ENCODE measurements at places on chromosomes 1 and 21.

GRCh38 chr1:3137111-3138100, 68.4 kb downstream of the PRDM16 start:
- DNase-seq, result no peak

- no peak for DNase-seq
These were observed 44.0 kb downstream of the TRAF5 start for GRCh38 chr1:211370669-211371068.

GRCh38 chr1:167532964-167533824, 14.9 kb upstream of the CD247 start:
- no peak for DNase-seq

GRCh38 chr1:65170511-65171142, 22.6 kb downstream of the AK4 start:
- no peak for DNase-seq

- no peak for DNase-seq
These were observed 35.5 kb downstream of the PDE9A start for GRCh38 chr21:42688841-42689371.

DNA sequence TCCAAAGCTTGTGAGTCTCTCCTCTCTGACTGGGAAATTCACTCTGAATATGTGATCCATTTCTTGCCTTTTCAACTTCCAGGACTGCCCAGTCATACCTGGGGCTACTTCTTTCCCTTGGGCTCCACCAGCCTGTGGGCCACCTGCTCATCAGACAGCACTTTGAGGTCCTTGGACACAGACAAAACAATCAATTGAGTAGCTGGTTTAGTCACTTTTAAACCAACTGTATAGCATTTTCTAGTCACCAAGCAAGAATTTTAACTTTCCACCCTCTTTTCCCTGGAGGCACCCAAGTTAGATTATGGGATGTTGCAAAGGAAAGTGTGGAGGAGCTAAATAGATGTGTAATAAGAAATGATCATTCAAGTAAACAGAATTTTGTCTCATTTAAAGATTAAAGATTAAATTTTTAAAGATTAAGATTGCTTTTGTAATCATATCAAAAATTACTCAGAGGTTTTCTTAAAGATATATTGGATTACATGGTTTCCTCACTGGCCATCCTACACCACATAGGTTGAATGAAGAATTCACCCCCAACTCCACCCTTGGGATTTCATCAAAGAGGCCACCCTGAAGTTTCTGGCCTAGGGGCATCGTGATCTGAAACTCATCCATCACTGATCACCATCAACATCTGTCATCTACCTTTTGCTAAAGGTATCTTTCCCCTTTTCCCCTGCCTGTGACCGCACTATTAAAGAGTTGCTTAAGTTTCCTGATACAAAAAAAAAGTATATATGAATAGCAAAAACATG, 219.2 kb upstream of the NR5A2 start:
- no peak for DNase-seq

- DNase-seq, result no peak
These were observed 16.3 kb upstream of the PLCH2 start for GRCh38 chr1:2459757-2460156.

GRCh38 chr1:172863031-172863430, 187.7 kb downstream of the TNFSF18 start:
- DNase-seq, result no peak

DNA sequence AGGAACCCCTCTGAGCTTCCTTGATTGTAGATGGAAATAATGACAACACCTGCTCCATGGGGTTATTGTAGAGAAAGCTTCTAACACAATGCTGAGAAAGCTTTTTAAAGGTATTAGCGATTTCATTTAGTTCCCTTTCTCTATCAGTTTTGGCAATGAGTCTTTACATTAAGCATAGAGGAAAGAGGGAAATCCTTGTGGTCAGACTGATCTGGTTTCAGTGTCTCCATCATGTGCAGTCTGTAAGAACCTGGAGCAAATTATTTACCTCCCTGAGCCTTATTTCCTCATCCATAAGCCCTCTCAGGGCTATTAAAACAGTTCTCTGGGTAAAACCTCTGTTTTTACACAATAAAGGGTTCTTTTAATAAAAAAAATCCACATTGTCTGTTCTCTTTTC, 87.5 kb downstream of the FGGY start:
- no peak for DNase-seq

DNA sequence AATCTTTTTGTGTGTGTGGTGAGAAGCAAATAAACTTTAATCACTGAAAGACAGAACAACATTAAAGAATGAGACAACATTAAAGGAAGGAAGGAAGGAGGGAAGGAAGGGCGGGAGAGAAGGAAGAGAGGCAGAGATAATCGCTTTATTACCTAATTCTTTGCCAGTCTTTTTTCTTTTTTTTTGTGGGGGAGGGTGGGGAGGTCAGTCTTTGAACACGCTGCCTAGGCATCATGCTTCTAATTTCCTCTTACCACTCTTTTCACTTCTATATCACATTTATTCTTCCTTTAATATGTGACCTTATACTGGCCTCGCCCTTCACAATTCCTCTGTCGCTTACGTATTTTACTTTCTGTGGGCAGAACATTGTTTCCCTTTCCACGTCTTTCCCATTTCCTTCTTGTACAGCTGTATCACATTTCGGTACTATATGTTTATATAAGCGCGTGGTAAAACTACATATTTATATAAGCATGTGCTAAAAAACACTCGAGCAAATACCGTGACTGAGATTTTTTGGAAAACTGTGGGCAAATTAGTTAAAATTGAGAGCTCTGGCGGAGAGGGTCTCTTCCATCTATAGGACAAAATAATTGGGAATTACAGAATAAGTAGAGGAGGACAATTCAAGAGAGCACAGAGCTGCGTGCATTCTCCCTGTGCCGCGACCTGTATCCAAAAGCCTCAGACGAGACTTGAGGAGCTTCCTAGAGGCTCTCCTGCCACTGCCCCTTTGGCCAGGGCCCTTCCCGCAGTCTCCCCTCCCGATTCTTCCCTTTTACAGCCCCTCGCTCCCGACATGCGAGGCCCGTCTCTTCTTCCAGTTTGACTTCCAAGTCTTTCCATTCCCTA, 823 bp upstream of the PRKAA2 start:
- DNase-seq, result no peak

DNA sequence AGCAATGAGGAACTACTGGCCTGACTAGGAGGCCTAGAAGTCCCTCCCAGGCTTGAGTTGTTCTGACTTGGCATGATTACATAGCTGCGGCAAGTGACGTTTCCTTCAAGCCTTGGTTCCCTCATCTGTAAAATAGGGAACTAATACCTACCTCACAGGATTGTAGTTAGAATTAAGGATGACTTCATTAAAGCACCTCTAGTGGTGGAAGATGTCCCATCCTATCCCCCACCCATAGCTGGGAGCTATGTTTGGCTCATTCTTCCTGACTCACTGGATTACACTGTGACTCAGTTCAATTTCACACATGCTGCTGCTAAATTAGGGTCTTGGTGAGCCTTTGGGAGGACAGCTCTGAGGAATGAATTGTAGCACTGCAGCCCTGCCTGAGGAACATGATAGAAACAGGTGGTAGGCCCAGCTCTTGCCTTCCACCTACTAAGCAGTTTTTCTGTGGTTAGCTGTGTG, 6.0 kb upstream of the SHISA4 start:
- no peak for DNase-seq

DNA sequence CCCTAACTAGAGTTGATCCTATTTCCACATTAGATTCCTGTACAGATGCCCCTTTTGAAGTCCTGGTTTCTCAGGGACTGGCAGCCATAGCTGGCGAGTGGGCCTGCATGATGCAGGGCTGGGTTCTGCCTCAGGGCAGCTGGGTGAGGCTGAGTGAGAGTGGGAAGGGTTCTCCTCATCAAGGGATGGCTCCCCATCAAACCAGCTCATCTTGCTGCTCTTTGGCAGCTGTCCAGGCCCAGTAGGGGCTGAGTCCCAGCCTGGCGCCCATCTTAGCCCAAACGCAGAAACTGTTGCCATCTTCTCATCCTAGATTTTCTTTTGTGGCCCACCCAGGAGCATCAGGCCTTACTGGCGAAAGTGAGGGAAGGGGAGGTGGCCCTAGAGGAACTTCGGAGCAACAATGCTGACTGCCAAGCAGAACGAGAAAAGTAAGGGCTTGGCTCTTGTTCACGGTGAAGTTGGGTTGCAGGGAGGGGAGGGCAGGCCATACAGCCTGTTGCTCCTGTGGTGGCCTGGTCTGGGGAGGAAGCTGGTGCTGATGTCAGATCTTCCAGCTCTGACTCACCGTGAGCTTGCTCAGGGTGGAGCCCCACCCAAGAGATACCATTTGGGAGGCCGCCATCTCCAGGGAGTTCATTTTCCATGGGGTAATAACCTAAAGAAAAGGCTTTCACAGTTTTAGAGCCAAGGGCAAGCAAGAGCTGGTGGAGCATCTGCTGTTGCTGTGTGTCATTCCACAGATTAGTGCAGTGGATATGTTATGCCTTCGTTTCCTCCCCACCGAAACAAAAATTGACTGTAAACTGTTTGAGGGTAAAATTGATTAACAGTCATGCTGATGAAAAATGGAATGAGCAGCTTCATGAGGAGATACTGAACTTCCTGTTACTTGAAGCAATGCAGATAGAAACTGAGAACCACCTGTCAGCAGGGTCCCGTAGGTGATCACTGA, 34.7 kb downstream of the TUFT1 start:
- no peak for DNase-seq

- DNase-seq, result no peak
These were observed 16.9 kb upstream of the GNG12 start for GRCh38 chr1:67850151-67850551.

DNA sequence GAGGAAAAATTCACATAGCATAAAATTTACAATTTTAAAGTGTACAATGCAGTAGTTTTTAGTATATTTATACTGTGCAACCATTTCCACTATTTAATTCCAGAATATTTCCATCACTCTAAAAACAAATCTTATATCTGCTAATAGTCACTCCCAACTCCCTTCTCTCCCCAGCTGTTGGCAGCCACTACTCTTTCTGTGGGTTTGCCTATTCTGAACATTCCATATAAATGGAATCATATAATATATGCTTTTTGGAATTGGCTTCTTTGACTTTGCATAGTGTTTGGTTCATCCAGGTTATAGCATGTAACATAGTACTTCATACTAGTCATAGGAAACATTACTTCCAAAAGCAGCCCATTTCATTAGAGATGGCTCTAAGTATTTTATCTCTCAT, 25.0 kb upstream of the TMEM39B start:
- no peak for DNase-seq

DNA sequence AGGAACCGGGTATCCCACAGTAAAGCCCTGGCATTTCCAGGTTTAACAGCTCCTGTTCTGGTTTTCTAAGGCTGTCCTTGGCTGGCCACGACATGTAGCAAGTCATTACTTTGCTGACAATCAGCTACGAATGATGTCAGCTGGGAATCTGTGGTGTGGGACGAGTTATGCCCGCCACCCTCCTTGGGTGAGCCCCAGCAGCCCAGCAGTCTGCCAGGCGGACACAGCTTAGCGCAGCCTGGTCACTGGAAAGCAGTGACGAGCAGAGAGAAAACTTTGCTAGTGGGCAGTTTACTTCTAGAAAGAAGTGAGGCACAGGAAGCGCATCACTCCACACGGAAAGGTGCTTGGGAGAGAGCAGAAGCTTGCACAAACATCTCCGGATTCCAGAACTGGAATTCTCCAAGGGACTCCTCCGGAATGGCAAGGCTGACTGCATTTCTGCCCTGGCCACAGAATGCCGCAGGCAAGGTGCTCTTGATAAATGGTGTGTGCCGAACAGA, 15.5 kb upstream of the ZNF436 start:
- no peak for DNase-seq

DNA sequence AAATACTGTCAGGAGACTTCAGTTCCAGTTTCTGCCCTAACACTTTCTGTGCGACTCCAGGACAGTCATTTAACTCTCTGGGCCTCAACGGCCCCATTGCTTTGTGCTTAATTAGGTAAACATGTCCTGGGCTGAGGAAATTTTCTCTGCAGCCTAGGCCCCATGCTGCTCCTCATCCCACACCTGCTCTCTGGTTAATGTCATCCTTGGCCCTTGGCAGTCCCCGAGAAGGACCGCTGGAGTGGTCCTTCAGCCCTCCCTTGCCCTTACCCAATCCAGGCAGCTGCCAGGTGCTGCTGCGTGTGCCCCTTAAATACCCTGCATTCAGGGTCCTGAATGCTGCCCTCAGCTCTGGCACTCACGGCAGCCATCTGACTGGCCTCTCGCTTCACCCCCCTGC, 18.7 kb downstream of the UBL4B start:
- DNase-seq, result peak; percentile 80

DNA sequence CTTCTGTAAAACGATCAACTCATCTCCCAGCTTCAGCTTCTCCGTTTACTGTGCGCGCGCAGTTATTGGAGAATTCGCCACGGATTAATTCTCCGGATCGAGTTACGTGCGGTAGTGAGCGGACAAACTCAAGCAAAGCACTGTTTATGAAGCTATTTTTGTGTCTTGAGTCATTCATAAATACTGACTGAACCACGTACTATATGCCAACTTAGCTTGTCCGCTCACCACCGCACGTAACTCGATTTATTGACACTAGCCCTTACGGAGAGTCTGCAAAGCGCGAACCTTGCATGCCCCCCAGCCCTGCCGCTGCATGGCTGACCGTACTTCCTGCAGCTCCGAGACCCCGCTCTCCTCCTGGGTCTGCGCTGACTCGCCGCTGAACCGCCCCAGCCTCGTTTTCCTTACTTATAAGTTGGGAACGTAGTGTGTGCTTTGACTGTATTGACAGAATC, 773 bp downstream of the CHD1L start:
- no peak for DNase-seq

DNA sequence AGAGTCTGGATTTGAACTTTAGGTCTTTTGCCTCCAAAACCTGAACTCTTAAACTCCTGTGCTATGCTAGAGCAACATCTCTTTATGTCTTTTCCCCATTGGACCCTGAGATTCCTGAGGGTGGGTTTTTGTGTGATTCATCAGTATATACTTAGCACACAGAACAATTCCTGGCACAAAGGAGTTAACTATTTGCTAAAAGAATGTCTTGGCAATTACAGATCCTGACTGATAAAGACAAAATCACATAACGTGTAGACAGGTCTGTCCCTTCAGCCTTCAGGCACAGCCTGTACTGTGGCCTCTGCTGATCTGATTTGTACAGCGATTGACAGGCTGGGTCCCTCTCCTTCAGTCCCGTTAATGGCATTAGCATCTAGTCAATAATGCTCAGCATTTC, 162.4 kb upstream of the BEND5 start:
- DNase-seq, result no peak

DNA sequence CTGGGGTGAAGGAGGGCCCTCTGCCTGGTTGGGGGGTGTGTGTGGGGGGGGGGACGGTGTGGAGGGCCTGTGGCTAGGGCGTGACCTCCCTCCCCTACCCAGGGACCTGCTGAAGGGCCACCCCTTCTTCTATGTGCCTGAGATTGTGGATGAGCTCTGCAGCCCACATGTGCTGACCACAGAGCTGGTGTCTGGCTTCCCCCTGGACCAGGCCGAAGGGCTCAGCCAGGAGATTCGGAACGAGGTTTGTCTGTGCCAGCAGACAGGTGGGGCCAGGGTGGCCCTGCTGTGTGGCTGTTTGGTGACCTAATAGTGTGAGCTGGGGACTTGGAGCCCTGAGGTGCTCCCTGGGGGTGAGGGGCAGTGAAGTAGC, 43.9 kb downstream of the COQ8A start:
- no peak for DNase-seq

GRCh38 chr1:5477716-5478115, 514.5 kb downstream of the NPHP4 start:
- DNase-seq, result no peak

- no peak for DNase-seq
These were observed 38.2 kb downstream of the NME7 start for GRCh38 chr1:169329383-169329782.
